Epithelial cell of alveolus of lung (primary cell): ENCODE measurements at places on chromosomes 13 and 19. TPM values are rescaled to one million over a fixed set of nuclear protein-coding genes. Genes with fewer than 3 reads are reported as not detected.

The MCF2L gene
- 0.39 and 0.80 TPM in 2 replicates for total RNA-seq

The SUPT20H gene
- total RNA-seq = 34.6 and 37.4 TPM in 2 replicates

The MAP4K1 gene
- not detected in 2 replicates for total RNA-seq

The C19orf47 gene
- total RNA-seq = 18.4 and 24.8 TPM in 2 replicates

The ZNF135 gene
- total RNA-seq = 3.2 and 3.5 TPM in 2 replicates

The ZNF610 gene
- total RNA-seq = 1.4 and 13.9 TPM in 2 replicates

The IFNL2 gene
- not detected in 2 replicates for total RNA-seq

The KLK5 gene
- total RNA-seq = not detected in 2 replicates

The RHPN2 gene
- 3.8 and 4.4 TPM in 2 replicates for total RNA-seq

The UQCRFS1 gene
- 39.6 and 42.0 TPM in 2 replicates for total RNA-seq

The NPHS1 gene
- total RNA-seq = not detected in 2 replicates

The PRDX2 gene
- total RNA-seq = 454 and 460 TPM in 2 replicates

The ZNF582 gene
- total RNA-seq = 1.2 and 5.7 TPM in 2 replicates

The PCSK4 gene
- 0.52 and 2.9 TPM in 2 replicates for total RNA-seq

The CKM gene
- total RNA-seq = 6.0 TPM in 1 of 2 replicates, not detected in the other

The WDR62 gene
- 1.0 and 5.0 TPM in 2 replicates for total RNA-seq

The SLC5A5 gene
- total RNA-seq = not detected in 2 replicates

The ONECUT3 gene
- not detected in 2 replicates for total RNA-seq
